NCI-H345 (cell line): ENCODE measurements at places on chromosomes 12 and 14.

DNA sequence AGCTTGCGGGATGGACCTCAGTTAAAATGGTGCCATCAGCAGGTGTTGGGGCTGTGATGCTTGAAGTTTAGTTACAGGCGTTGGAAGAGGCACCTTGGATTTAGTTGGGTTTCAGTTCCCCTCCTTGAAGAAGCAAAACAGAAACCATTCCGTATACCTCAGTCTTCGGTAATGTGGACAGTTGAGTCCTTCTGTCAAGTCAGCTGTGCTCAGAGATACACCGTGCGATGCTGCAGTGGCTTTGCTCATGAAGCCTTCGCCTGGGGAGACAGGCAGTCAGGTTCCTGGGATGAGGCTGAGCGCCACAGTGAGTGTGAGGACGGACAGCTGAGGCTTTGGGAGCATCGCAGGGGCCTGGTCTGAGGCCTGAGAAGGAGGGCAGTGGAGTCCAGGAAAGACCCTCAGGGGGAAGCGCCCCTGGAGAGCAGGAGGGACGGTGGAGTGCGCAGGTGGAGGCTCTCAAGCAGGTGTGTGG is 7.4 kb downstream of the RAN start:
- DNase-seq = no peak

DNA sequence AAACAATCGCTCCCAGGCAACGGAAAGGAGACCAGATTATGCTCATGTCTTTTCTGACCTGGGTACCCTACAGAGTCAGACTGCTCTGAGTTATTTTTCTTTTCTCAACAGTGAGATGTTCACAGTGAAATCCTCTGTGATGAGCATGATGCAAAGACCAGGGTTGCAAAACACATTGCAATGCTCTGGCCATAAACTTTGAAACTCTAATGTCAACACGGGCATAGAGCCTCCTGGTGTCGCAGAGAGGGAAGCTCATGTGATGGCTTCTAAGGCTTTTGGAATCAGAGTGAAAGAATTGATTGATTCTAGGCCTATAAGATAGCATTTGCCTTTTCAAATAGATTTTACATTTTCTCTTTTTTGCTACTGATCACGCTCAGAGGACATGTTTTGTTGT is 193.4 kb downstream of the RASSF9 start:
- no peak for DNase-seq

DNA sequence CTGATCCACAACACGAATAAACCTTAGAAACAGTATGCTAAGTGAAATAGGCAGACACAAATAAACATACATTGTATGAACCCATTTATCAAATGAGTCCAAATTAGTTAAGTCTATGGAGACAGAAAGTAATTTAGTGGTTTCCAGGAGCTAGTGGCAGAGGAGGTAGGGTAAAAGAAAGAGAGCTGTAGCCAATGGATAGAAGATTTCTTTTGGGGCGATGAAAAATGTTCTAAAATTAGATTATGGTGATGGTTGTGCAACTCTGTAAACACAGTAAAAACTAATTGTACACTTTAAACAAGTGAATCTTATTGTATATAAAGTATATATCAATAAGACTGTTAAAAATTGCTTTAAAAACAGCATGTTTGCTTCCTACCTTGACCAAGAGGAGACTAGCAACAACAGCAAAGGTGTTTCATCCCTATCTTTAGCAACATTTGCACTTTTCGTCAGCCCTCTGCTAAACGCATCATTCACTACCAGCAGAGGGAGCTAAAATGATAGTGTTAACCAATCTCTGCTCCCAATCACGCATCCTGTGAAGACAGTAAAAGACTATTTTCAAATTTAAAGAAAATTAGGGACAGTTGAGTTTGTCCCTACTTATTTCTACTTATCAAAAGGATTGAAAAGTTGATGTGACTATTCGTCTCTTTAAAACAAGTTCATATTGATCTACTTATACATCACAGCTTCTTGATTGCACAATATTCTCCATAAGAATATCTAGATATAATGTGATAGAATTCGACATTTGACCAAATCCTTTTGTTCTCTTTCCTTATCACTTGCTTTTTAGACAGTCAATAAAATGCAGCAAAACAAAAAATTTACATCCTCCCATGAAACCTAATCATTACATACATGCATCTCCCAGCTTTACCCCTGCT is 24.0 kb upstream of the LGR5 start:
- DNase-seq = peak; percentile 70

DNA sequence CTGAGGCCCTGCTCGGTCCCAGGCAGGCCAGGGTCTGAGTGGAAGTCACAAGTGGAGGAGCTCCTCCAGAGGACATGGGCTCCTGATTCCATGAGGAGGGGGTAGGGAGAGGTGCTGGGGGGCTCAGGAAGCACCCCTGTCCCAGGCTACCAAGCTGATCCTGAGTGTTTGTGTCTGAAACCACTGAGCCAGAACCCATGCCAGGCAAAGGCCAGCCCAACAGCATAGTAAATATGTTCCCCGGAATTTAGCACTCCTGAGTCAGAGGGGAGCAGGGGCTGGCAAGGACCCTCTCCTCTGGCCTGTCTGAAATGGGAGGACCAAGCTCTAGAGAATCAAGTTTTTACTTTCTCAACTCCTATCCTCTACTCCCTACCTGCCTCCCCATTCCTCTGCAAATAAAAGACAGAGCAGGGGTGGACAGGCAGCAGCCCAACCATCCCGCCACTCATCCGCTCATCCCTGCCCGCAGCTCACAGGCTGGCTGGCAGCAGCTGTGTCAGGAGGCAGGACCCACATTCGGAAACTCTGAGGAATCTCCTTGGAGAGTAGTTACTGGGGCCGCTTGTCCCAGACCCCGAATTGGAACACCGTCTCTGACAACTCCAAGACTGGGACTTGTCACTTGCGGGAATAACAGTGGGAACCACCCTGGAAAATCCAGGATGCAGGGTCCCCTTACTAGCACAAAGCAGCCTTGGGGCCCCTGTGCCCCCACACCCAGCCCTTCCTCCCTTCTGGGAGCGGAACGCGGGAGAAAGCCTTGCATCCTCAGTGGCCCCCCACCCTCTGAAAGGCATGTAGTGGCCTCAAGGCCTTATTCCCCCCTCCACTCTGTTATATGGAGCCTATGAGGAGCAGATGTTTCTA is 102.5 kb downstream of the ZFP36L1 start:
- no peak for DNase-seq

- no peak for DNase-seq
Measured at GRCh38 chr12:3326156-3326849, 164.7 kb upstream of the PRMT8 start.

- DNase-seq = peak; percentile 65
Measured at GRCh38 chr14:25406818-25407217, 356.9 kb upstream of the STXBP6 start.

- no peak for DNase-seq
Measured at GRCh38 chr12:130795906-130796305, 43.1 kb downstream of the STX2 start.

- DNase-seq = no peak
Measured at GRCh38 chr14:22509751-22510300, 79.2 kb downstream of the DAD1 start.

- no peak for DNase-seq
Measured at GRCh38 chr12:291153-291723, 28.6 kb upstream of the SLC6A13 start.

DNA sequence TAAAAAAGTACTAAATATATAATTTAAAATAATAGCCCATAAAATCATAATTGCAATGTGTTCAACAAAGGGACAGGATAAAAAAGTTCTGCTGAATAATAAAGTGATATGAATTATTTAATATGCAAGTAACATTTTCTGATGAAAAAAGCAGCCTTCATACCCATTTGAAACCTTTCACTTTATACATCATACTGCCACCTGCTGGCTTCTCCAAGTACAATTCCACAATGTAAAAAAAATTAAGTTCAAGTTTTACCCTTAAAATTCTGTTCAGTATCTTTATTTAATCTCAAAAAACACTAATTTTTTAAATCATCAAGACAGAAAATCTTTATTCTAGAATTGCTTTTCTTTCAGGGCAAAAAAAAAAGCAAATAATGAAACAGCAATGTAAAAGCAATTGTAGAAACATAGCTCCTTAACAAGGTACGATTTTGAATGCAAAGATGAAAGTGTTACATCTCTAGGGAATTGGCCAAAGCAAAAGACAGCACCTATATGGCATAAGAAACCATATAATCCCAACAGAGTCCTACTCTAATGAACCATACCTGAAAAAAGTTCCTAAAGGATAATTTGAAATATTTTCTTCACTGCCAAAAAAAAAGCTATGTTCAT is 15.0 kb downstream of the MDM1 start:
- DNase-seq = peak; percentile 47

DNA sequence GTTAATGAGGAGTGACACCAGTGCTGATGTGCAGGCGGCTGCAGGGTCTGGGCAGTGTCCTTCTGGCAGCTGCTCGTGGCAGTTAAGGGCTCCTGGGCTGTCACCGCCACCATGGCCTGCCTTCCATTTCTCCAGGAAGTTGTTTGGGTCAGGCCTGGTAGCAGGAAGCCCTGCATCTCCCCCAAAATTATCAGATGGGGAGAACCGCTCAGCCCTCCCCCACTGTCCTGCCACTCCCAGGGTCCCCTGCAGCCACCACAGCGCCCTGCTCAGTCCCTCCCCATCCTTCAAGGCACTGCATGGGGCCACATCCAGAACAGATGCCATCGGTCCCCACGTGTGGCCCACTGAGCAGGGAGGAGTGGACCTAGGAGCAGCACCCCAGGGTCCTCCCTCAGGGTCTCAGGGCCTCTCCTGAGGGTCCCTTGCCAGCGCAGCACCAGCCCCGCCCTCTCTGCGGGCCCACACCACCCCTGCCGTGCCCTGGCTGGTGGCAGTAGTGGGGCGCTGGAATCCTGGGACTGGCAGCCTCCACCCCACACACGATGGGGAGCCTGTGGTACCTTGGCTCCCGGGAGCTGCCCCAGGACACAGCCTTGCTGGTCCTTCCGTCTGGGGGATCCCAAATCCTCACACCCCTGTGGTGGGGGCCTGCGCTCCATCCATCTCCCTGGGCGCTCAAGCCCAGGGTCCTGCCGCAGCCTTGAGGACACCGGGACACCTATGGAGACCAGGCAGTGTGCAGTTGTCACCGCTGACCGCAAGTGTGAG is 10.3 kb upstream of the AMN start:
- DNase-seq = no peak

- no peak for DNase-seq
Measured at GRCh38 chr12:2615665-2616402, 178.9 kb upstream of the FKBP4 start.

DNA sequence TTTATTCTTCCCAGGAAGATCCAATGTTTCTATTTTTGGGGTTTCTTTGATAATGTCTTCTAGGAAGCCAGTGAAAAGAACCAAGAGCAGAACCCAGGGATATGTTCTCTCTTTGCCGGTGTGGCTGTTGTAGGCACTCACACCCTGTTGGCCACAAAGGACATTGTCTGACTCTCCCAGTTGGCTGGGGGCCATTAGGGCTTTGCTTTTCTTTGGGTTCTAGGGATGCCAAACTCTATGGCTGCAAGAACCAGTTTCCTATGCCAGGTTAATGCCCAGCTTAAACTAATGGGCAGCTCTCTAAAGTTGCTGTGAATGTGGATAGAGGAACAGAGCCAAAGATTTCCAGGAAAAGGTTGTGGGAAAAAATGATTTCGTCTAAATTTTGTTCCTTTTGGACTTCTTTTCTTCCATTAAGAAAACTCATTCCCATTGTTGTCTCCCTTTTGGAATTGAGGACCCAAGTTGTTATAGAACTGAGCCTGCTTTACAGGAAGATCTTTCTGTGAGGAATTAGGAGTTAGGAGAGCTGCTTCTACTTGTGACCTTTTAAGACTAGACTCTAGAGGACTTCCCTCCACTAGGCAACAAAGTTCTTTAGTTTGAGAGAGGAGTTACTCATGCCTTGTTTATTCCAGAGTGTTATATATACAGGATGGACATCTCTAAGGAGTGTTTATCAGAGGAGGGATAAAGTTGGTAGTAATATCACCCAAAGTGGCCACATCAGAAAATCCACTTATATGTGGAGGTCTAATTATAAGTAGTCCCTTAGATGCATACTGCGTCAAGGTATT is 13.1 kb downstream of the COPZ1 start:
- no peak for DNase-seq

DNA sequence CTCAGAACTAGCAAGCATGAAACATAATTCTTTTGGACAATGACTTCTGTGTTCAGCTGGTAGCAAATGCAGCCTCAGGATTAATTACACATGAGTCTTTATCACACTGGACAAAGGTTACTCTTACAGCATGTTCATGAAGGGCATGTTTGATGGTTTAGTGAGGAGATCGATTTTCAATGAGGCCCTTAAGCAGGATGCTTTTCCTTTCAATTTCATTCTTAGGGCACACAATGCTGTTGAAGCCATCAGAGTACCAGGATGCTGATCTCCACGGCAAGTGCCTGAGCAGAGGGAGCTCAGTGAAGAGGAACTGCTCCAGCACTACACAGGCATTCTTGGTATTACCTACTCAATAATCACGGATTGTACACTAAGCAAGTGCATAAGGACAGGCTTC is 542.0 kb downstream of the SNAPC1 start:
- peak; percentile 7 for DNase-seq

DNA sequence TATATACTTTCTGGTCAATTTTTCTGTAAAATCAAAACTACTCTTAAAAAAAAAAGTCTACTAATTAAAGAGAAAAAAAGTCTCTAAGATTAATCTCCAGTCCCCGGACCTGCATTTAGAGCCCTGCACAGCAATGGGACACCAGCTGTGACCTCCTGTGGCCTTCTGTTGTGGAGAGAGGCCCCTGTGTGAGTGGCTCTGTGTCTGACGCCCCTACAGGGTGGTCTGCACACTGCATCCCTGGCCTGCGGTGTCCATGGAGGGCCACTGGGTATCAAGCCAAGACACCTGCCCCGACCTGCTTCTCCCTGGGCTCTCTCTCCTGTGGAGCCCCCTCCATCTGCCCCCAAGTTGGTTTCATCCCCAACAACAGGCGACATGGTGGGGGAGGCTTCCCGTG is 248.0 kb upstream of the DIO3 start:
- DNase-seq = no peak

GRCh38 chr12:590206-590750 is 73.0 kb downstream of the NINJ2 start:
- DNase-seq = no peak

GRCh38 chr12:124679533-124680371 is 112.3 kb upstream of the NCOR2 start:
- DNase-seq = no peak

GRCh38 chr12:95838125-95838524 is 20.6 kb upstream of the SNRPF start:
- no peak for DNase-seq

GRCh38 chr12:58365087-58365390 is 423.7 kb downstream of the ATP23 start:
- no peak for DNase-seq

GRCh38 chr12:65712260-65713004 is 111.9 kb upstream of the HMGA2 start:
- no peak for DNase-seq

- no peak for DNase-seq
Measured at GRCh38 chr12:23093488-23093887, 468.5 kb downstream of the ETNK1 start.

- no peak for DNase-seq
Measured at GRCh38 chr12:19654650-19655376, 215.5 kb downstream of the AEBP2 start.
